GM19239 (cell line): ENCODE measurements at places on chromosomes 6 and 20.
A peak's percentile ranks its signal among the peaks of the same experiment; 100 is the strongest.

GRCh38 chr6:143107911-143108761 is 47.4 kb downstream of the AIG1 start:
- DNase-seq: no peak

- no peak for DNase-seq
These were observed 5.9 kb upstream of the UNC93A start for GRCh38 chr6:167285077-167285770.

- DNase-seq: no peak
These were observed 32.7 kb upstream of the COL21A1 start for GRCh38 chr6:56280126-56280525.

DNA sequence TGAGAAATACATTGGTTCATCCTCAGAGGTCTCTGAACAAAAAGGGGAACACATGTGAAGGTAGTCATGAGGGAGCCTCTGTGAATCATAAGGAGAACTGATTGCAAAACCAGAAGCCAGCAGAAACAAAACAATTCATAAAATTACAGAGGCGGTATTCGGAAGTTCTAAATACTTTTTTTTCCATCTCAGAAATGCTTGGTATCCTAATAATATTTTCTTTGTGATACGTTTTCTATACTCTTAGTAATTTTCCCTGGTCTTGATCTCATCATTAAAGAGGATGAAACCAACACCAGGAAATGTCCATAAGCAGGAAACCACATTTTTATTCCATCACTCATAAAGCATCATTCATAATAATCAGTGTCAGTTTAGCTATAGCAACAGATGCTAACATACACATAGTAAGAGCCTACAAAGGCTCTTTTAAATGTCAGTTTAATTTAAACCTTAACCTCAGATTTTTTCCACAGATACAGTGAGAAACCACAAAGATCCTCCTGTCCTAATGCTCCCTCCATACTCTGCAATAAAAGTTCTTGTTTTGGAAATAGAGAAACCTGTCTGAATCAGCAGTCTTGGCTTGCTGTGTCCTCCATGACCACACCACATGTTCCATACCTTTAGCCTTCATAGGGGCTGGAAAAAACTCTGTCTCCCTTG is 29.2 kb downstream of the SGK1 start:
- no peak for DNase-seq

DNA sequence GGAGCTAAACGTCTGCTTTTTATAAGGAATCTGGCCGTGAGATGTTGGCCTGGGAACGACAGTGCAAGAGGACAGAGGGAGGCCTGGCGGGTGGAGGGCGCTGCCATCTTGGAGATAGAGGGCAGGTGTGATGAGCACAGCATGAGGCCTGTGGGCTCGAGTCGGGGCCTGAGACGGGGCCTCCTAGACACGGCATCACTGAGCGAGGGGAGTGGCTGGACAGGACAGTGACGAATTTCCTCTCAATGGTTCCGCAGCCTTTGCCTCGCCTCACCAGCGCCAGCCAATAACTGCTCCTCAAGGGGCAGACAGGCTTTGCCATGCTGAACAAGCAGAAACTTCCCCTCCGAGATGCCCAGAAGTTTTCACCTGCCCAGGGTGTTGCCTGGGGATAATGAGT is 376.7 kb downstream of the THBS2 start:
- DNase-seq: no peak

DNA sequence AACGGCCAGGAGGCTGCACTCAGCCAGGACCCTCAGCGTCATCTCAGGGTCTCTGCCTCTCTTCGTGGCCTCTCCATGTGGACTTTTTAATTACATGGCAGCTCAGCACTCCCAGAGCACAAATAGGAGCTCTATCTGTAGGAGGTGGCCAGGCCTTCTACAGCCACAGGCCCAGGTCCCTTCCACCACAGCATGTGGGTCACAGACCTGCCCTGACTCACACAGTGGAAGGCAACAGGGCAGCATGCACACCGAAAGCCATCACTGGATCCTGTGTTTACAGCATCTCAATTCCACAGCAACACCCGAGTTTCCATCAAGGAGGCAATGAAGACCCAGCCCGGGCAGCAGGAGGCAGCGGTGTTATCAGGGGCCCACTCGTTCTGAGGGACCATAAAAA is 65.8 kb upstream of the CD93 start:
- no peak for DNase-seq

- DNase-seq: no peak
These were observed 157.7 kb upstream of the GGTLC1 start for GRCh38 chr20:24146231-24146634.

DNA sequence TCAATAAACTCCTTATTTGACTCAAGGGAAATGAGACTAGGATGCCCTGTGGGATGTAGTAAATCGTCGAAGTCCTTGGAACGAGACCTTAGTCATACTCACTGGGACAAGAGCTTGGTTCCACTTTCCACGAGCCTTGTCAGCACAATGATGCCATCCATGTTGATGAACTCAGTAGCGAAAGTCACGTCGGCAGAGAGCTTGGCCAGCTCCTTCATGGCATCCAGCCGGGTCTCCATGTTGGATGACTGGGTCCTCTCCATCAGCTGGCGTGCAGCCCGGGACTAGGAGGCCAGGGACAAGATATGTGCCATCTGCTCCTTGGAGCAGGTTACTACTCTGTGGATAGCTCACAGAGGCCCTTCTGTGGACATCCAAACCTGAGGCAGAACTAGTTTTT is 17.5 kb downstream of the ELMO2 start:
- no peak for DNase-seq

DNA sequence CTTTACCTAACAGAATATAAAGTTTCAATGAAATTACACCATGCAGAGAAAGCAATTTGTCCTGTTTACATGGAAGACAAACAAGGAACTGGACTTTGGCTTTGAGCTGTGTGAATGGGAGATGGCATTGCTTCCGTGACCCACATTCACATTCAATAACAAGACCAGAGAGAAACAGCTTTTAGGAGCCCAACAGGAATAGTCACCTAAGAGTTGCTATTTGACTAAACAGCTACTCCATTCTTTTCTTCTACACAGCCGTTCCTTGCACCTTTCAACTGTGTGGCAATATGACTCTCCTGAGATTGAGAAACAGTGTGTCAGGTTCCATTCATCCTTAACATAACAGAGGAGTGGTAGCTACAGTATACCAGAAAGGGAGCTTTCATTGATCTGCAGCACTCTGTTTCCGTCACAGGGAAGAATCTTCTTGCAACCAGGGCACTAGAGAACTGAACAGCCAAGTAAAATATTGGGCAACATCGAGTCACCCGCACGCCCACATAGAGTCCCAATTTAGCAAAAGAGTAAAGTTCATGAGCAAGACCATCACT is 355.1 kb downstream of the HAO1 start:
- no peak for DNase-seq

GRCh38 chr20:23018432-23018831 is 16.7 kb upstream of the SSTR4 start:
- no peak for DNase-seq

- no peak for DNase-seq
These were observed 26.8 kb downstream of the ERGIC3 start for GRCh38 chr20:35568645-35569044.

GRCh38 chr6:33213166-33213988 is 5.1 kb downstream of the RING1 start:
- no peak for DNase-seq

GRCh38 chr6:44001318-44002066 is 125.8 kb downstream of the MRPL14 start:
- DNase-seq: peak; percentile 57

DNA sequence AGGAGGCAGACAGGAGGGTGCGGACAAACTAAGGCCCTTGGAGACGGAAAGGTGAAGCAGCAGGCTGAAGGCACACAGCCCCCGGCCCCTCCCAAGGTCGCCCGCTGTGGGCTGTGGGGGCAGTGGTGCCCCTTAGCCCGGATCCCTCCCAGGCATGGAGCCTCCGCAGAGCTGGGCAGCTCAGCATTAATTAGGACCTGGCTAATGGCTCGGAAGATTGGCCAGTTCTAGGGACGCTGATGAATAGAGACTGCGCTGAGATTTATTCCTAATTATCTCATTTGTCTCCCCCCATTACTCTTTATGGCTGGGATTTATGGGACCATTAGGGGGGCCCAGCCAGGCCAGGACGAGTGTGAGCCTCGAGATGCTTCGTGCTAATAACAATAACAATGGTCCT is 20.4 kb downstream of the MDFI start:
- no peak for DNase-seq

DNA sequence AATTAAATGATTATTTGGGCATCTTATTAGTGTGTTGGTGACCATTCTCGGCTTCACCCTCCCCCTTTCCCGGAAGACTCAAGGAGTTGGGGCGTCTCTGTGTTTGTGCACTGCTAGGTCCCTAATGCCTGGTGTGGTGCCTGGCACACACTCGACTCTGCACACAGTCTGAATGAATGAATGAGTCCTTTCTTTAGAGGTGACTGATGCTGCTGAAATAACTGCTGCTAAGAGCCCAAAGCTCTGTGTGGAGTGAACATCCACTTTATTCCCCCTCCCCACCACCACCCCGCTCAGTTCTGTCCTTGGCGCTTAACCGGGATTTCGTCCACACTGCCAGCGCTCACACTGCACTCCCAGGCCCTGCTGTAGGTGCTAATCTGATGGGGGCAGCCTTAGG is 1.2 kb upstream of the PHACTR3 start:
- no peak for DNase-seq

- no peak for DNase-seq
These were observed 53.0 kb downstream of the FARS2 start for GRCh38 chr6:5314191-5314865.

GRCh38 chr6:99604166-99605073 is 2.2 kb upstream of the PRDM13 start:
- no peak for DNase-seq

DNA sequence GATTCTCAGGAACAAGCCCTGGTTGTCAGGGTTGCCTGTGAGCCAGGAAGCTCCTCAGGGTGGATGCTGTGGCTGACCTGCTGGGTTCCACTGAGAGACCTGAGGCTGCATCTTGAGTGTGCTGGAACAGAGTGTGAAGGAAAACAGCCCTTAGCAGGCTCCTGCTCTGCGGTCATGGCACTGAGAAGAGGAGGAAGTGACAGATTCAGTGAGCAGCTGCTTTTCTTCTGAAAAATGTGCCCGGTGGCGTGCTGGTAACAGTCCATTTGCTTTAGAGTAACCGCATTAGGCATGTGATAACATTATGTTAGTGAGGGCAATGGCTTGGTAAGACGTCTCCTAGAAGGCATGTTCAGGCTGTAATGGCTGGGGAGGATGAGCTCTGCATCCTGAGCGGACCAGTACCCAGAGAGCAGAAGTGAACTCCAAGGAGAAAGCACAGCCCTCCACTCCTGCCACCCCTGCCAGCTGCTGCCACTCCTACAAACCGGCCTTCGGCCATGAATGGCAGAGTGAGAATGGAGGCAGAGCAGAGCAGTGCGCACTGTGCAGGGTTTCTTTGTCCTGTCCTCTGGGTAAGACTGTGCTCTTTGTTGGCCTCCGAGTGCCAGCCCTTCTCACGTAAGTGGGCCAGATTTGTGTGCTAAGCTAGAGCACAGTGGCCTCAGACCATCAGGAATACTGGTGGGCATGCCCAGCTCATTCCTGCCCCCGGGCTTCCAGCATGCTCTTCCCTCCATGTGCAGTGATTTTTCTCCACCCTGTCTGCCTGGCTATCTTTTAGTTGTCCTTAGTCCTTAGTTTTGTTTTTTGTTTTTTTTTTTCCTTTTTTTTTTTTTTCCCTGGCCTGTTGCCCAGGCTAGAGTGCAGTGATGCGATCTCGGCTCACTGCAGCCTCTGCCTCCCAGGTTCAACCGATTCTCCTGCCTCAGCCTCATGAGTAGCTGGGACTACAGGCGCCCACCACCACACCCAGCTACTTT is 98.1 kb upstream of the VSTM2L start:
- DNase-seq: peak; percentile 40

DNA sequence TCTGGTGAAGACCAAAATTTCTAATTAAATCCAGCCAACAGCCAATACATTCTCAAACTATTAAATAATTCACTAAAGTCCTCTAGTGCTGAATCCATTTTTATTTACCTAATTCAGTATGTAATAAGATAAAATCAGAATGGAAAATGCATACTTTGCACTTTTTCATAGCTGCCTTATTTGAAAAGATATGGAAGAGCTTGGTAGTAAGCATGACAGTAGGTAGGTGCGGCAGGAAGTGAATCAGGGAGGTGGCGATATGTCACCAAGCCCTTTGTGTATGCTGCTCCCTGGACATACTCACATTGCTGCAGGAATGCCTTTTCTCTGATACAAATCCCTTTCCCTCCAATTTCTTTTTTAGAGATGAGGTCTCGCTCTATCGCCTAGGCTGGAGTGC is 10.2 kb upstream of the TGM3 start:
- no peak for DNase-seq

DNA sequence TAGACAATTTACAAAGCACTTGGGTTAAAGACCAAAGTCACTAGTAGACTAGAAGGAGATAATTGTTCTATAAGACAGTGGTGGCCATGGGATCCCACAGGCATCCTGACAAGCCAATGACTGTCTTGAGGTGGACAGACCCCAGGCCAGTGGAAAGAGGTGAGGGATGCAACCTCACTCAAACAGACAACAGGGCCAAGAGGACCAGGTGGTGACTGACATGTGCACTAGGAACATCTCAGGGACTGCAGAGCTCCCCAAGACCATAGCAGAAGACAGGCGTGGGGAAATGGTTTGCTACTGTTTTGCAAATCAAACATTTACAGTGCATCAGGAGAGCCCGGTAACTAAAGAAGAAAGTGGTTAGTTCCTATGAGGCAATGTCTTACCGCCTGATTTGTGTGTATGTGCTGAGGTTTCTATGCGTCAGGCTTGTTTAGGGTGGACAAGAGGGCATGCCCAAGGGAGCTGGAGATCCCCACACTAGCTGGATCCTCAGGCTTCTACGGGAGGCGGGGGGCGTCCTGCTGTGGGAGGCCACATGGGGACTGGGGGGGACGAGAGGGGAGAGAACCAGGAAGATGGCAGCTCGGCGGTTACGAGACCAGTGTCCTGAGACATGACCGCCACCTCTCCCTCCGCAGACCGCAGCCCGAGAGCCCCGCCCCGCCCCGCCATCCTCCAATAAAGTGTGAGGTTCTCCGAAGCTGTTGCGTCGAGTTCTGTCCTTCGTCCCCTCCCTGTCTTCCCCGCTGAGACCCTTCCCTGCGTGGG is 623 bp upstream of the MRPS26 start:
- peak; percentile 69 for DNase-seq

DNA sequence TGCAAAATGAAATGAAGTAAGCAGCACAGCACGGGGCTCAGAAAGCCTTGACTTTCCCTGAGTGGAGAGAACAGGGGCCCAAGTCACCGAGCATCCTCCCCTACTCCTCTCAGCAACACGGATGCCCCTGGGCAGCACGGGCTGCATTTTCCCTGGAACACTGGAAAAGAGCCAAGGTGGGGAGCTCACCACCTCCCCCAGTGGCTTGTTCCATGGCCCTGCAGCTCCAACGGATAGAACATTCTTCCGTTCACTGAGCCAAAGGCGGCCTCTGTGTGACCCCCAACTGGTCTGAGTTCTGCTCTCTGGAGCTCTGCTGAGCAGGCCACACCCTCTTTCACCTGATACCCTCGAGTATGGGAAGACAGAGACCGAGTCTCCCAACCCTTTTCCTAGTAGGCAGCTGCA is 20.8 kb upstream of the EMILIN3 start:
- DNase-seq: no peak
